ENCODE measurements at places on chromosomes 3 and 15.

DNA sequence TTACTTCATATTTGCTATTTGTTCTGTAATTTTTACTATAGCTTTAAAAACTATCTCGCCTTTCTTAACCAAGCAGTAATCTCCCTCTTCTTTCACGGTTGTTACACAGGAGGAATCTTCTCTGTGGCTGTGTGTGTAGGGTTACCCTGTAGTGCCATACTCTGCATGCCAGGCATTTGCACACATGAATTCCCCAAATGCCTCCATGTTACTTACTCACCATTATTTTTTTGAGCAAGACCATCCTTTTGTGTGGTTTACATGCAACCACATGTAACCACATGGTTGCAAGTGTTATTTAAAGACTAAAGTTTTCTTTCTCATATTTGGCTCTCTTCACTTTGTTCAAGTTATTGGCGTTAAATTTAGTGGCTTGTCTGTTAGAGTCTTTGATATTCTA, 45.5 kb downstream of the HPS3 start:
- no peak for DNase-seq

GRCh38 chr15:85381850-85382751, 1.7 kb downstream of the AKAP13 start:
- no peak for DNase-seq

DNA sequence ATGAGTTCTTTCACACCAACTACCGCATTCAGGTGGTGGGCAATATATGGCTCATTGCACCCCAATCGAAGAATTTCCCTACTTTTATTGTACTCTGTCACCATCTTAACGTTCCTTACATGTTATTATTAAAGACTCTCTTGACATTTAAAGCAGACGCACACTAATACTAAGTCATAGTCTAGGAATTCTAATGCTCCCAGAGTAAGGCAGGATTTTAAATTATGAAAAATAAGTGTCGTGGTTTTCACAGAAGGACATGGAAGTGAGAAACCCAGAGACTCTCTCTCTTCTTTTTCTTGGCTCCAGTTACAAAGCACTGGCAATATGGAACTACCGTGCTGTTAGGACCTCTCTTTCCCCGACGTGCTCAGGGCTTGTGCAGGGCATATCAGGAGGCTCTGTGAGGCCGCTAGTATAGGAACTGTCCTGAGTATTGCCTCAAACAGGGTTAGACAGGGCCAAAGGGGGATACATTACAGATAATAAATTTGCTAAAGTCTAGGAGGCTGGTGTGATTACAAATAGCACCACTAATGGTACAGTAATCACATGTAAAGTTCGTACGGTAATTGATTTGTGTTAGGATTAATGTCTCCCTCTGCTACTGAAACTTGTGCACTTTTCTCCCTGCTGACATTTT, 590.8 kb downstream of the FOXP1 start:
- DNase-seq = no peak

- no peak for DNase-seq
Observed at GRCh38 chr3:123773681-123774431, 110.3 kb downstream of the MYLK start.

GRCh38 chr3:130686833-130687232, 59.8 kb downstream of the PIK3R4 start:
- DNase-seq = no peak

DNA sequence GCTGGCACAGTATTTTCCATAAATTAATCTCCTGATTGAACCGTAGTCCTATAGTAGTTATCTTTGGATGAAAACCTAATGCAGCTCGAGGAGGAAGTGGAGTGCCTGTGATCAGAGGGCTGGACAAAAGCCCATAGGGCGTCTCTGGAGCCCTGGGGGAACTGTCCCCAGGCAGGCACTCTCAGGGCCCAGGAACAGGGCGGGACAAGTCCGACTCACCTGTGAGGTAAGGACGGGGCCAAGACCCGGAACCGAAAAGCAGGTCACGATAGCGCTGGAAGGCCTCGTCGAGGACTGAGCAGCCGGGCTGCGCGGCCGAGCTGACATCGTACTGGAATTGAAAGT, 341 bp downstream of the HEXA start:
- DNase-seq = no peak

DNA sequence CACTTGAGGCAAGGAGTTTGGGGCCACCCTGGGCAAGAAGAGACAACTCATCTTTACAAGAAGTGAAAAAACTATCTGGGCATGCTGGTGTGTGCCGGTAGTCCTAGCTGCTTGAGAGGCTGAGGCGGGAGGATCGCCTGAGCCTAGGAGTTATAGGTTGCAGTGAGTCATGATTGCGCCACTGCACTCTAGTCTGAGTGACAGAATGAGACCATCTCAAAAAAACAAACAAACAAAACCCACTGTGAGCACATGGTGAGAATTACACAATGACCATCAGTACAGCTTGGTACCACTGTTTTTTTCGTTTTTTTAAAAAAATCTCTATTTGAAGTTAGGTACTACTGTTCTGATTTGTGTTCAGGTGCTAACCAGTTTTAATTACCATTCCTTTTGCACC, 13.6 kb downstream of the VPS39 start:
- peak; percentile 22 for DNase-seq

- DNase-seq = no peak
Observed at GRCh38 chr15:39409876-39410530, 170.9 kb upstream of the THBS1 start.

GRCh38 chr3:44995142-44995770, 19.2 kb downstream of the EXOSC7 start:
- no peak for DNase-seq

GRCh38 chr3:63818282-63819150, 583 bp upstream of the C3orf49 start:
- peak; percentile 62 for DNase-seq

- no peak for DNase-seq
Observed at GRCh38 chr3:122332551-122332950, 7.5 kb downstream of the CSTA start.

DNA sequence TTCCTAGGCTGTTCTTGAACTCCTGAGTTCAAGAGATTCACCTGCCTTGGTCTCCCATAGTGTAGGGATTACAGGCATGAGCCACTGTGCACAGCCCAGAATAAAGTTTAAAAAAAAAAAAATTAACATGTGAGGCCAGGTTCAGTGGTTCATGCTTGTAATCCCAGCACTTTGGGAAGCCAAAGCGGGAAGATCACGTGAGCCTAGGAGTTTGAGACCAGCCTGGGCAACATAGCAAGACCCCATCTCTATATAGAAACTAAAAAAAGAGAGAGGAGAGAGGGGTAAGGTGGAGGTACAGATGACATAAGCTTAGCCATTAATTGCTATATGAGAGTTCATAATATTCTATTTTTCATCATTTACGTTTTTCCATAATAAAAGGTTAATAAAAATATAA, 21.5 kb downstream of the ZNF148 start:
- DNase-seq = no peak

- DNase-seq = no peak
Observed at GRCh38 chr3:63795438-63795837, 23.7 kb upstream of the C3orf49 start.

DNA sequence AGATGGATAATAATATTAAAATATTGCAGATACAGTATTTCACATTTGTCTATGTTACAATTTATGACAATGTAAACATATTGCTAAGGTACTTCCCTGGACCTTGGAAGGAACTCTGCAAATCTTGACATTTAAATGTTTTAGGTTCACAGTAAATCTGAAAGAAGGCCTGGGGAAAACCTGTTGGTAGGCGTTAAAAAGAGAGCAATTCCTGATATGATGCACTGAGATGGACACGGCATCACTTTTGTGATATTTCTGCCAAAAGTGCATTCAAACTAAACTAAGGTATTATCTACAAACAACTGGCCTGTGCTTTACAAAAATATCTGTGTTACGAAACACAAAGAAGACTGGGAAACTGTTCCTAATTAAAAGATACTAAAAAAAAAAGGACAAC, 6.1 kb upstream of the TP63 start:
- no peak for DNase-seq
